ENCODE measurements at places on chromosomes 6 and 20.

GRCh38 chr20:4122926-4123325 lies 107.6 kb upstream of the RNF24 start:
- DNase-seq = no peak

GRCh38 chr6:140043762-140044378 lies 669.4 kb upstream of the CITED2 start:
- DNase-seq = no peak

- no peak for DNase-seq
Measured at GRCh38 chr6:14066782-14067406, 50.7 kb upstream of the CD83 start.

- peak; percentile 80 for DNase-seq
Measured at GRCh38 chr20:5448449-5449118, 131.8 kb upstream of the PROKR2 start.

DNA sequence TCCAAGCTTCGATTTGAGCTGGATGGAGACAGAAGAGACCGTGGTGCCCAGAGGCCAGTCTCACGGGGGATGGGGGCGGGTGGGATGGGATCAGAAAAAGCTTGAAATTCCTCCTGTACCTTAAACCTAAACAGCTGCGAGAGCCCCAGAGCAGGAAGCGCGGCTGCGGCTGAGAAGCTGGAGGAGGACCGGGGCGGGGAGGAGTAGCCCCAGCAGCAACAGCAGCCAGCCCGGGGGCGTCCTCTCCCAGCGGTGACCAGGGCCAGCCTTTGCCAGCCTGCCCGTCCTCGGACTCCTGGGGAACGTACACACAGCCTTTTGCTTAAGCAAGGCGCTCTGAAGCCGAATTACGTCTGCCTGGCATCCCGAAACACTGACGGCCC lies 17.4 kb upstream of the PRDM13 start:
- peak; percentile 26 for DNase-seq

Data from stimulated activated CD8-positive, alpha-beta memory T cell treated with anti-CD3 and anti-CD28 coated beads, Interleukin-4, amount 100 ng/mL, for 48 hours (primary cell).